ENCODE measurements at places on chromosomes 2 and 18.

GRCh38 chr2:223736488-223736887 lies 100.9 kb downstream of the AP1S3 start:
- no peak for DNase-seq

DNA sequence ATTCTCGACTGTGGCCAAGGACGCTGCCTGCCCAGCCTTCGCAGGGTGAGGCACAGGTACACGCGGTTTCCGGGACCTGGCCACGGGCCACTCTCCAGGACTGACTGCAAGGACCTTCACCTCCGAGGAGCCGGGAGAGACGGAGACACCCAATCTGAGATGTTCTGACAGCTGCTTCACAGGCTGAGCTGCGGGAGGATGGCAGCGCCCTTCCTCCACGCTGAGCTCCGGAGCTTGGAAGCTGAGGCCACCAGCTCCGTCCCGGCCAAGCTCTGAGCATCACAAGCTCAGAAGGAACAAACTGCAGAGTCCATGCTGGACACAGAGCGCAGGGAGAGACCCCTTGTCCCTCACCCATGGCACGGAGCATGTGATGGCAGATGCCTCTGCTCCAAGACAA lies 71.1 kb upstream of the CTDP1 start:
- DNase-seq = no peak

DNA sequence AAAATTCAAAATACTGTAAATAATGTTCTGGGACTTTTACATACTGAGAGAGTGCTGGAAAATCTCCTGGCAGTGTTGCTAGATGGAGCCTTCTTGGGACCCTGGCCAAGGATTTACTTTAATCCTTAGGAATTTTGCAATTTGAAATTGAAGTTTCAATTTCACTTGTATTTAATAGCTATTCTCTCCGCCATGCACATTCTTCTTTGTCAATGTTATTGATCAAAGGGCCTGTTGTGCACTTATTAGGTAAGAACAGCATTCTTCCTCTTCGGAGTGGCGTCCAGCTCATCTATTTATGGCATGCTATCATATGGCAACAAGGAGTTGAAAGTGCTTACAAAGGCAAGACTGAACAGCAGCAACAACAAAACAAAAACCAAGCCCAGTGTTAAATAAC lies 40.1 kb upstream of the SOS1 start:
- no peak for DNase-seq

DNA sequence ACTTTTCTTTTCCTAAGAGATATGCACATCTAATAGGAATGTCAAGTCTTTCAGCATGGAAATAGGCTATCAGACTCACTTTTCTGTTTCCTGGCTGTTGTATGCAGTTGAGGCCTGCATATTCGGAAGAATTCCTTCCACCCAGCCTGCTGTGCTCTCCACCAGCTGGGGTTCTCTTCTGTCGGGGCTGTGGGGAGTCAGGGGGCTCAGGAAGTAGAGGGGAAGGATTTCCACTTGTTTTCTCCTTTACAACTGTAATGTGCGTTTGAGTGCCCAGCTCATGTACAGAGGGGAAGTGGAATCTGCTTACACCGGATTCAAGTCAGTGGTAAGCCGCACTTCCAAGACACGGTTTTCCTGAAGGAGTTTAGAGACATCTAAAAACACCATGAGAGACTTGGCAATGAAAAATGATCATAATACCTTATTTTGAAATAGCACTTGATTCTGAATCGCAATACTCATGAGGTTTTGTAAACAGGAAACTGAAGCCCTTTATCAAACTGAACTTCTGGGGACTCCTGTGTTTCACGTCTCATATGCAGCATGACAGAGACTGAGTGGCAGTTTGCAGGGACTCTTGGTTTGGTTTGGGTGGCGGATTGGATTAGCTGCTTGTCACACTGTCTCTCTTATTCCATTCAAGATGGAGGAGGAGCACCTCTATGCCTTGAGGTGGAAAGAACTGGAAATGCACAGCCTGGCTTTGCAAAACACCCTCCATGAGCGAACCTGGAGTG lies 90.4 kb downstream of the MTCL1 start:
- DNase-seq = no peak

DNA sequence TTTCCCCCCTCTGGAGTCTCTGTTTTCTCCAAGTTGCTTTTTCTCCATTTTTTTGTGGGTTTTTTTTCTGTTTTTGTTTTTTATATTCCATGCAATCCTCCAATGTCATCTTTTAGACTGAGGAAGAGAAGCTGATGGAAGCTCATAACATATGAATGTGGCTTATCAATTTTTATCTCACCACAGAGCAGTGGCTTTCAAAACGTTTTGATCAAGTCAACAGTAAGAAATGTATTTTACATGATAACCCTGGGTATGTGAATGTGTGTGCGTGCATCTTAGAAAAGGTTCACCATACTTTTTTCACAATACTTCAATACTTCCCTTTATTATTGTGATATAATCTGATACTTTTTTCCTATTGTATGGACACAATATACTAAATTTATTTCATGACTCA lies 64.6 kb upstream of the CDCA7 start:
- no peak for DNase-seq

- DNase-seq = no peak
Observed at GRCh38 chr2:119232666-119232993, 9.0 kb downstream of the STEAP3 start.

Measured in NCI-H69 (cell line).